ENCODE measurements at places on chromosomes 4 and X.

GRCh38 chr4:8167815-8168214 is 9.2 kb upstream of the ABLIM2 start:
- no peak for DNase-seq

GRCh38 chr4:185865901-185866328 is 53.9 kb upstream of the SORBS2 start:
- DNase-seq: no peak

GRCh38 chrX:38654302-38654701 is 93.0 kb downstream of the TSPAN7 start:
- no peak for DNase-seq

GRCh38 chr4:140944572-140944971 is 188.4 kb upstream of the TBC1D9 start:
- no peak for DNase-seq

GRCh38 chr4:102826105-102826889 is 1.1 kb downstream of the UBE2D3 start:
- DNase-seq: no peak

GRCh38 chrX:78063687-78064086 is 40.4 kb upstream of the PGK1 start:
- no peak for DNase-seq

GRCh38 chr4:3077796-3078195 is 3.3 kb downstream of the HTT start:
- no peak for DNase-seq

DNA sequence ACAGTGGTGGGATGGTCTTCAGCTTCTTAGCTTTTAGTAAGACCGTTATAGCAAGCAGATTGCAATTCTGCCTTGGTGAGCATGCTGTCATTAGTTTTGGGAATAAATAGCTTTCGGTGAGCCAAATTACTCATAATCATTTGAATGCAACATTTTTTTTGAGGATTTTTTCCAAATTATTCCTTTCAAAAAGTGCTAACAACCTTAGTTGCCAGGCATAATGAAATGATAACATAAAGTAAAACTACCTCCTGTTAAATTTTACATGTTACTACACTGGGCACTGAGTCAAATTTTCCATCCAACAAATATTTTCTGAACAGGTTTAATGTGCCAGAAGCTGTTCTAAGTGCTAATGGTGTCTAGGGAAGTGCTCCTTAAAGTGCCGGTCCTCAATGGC is 15.8 kb upstream of the NPFFR2 start:
- no peak for DNase-seq

DNA sequence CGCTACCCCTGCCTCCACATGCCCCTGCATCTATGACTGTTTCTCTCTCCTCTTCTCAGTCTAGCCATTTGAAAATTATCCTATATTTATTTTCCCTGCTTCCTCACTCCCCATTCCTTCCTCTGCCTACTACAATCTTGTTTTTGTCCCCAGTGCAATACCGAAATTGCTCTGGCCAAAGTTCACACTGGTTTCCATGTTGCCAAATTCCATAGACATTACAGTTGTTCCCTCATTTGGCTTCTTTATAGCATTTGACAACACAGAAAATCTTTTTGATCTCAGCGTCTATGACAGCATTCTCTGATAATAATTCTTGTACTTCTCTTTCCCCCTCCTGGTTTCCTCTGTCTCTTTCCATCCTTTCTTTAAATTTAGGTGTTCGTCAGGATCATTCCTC is 99.4 kb downstream of the GPR82 start:
- no peak for DNase-seq

GRCh38 chr4:91448668-91449330 is 855.0 kb upstream of the GRID2 start:
- no peak for DNase-seq

- no peak for DNase-seq
Observed at GRCh38 chr4:150315175-150315574, 236.9 kb downstream of the DCLK2 start.

- DNase-seq: no peak
Observed at GRCh38 chr4:150874338-150875226, 140.5 kb downstream of the LRBA start.

DNA sequence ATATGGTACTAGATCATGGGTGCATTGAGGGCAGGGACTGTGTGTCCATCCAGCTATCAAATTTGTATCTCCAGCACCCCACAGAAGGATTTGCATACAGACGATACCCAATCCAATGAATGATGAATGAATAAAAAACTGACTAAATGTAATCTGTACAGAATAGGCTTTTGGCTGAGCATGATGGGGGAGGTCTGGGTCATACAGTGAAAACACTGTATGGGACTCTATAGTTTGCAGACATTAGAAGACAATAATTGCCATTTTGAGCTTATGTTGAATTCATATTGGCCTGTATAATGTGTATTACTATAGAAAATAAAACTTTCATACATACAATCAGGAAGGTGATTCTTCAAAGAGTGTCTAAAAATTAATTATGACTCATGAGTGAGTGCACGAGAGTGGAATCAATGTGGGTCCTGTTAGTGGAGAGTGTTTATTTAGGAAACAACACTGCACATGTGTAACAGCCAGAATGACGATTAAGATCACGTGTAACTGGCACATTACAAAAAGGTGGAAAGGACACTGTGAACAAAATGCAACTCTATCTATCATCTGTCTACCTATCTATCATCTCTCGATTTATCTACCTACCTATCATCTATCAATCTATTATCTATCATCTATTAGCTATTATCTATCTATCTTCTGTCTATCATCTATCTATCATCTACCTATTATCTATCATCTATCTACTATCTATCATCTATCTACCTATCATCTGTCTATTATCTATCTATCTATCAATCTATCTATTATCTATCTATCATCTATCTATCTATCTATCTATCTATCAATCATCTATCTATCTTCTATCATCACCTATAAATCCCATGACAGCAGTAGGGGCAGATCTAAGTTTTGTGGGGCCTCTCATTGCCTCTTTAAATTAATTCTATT is 201.3 kb downstream of the PTTG2 start:
- DNase-seq: no peak

- DNase-seq: no peak
Observed at GRCh38 chrX:90040807-90041206, 119.1 kb downstream of the TGIF2LX start.

DNA sequence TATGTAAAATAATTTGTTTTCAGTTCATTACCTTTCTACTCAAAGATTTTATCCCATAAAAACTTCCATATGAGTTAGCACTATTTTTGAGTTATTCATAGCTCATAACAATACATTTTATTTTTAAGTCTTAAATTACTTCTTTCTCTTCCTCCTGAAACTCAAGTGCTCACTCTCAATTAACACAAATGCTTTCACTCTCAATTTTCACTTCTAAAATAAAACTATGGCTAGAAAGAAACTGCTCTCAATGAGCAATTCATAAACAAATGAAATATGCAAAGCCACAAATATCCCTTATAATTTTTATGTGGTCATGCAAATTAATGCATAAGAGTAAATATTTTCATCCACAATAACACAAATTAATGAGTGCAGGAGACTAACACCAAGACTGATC is 38.8 kb downstream of the MAML3 start:
- no peak for DNase-seq

DNA sequence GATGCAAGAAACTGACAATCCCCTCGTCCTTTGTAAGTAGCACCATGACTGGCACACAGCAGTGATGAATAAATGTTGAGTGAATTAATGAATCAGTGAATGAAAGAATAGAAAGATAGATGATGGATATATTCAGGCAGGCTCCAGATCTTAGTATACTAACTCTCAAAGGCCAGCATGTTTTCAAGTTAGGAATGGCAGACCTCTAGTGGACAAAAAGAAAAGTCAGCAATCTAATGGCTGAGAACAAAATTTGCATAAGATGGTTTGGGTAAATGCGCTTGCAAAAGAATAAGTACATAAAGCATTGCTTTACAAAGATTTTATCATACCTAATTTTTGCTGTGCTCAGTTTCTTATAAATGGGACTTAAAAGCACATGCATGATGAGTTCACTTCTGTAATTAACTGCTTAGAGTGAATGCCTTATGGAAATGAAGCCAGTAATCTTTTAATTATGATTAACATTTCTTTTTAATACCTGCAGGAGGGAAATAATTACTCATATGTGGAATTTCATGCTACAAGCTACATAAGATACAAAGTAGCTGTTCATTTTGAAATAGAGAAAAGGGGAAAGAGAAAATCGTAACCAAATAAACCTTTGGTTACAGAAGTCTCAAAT is 126.9 kb upstream of the GPRIN3 start:
- no peak for DNase-seq

DNA sequence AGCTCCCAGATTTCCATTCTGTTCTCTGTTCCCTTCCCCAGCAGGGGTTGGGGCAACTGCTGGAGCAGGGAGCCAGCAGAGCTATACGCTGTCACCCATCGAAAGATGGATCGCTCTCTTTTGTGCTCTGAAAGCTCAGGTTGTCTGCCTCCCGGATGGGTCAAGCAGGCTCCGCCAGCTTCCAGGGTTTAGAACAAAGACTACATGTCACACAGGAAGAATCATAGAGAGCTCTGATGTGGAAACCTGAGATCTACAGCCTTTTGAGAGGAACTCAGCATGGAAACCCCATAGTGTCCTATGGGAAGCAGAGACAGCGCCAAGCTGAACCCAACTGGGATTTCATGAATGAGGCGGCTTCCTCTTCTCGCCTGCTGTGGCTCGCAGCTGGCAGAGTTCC is 205.4 kb downstream of the HS3ST1 start:
- DNase-seq: no peak

- no peak for DNase-seq
Observed at GRCh38 chr4:124642846-124643245, 69.7 kb downstream of the ANKRD50 start.

GRCh38 chrX:10128386-10128785 is 28.4 kb upstream of the CLCN4 start:
- DNase-seq: no peak

DNA sequence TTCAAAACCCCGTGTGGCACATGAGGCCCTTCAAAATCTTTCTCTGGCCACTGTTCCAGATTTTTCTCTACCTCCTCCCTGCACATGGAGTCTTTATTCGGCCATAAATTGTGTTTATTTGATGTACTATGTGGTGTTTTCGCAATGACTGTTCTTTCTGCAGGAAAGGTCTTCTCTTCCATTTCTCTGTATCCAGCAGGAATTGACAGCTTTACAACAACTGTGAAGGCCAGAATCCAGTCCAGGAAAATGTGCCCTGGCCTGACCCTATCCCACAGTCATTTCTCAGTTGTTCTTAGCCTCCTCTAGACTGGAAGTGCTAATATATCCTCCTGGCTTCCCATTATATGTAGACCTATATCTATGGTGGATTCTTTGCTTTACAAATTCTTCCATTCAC is 191.4 kb downstream of the COL25A1 start:
- DNase-seq: no peak

GRCh38 chrX:77743720-77744119 is 42.3 kb downstream of the ATRX start:
- no peak for DNase-seq

DNA sequence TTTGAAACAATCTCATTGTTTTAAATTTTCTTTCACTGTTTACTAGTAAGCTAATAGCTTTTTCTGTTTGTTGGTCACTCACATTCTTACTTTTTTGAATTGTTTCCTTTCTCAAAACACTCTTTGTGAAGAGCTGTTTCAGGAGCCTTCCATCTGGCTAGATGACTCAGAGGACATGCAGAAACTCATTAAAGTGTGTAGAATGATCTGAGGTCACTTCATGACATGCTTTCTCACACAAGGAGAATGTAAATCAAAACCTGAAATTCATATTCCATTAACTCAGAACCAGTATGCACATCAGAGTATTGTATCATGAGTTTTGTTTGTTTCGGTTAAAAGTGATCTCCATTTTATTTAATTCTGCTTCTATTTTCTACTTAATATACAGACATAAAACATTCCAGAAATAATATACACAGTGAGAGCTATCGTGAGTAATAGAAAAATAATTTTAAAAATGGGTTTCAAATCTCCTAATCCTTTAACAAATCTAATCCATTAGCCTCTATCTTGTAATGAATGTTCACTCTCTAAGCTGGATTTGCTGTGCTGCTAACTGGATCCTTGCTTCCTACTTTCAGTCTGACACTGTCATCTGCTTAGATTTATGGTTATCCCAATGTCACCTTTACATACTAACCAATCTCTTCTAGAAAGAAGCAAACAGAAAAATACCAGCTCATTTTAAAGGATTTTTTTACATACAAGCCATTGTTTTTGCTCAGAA is 449.6 kb downstream of the FSTL5 start:
- DNase-seq: no peak

DNA sequence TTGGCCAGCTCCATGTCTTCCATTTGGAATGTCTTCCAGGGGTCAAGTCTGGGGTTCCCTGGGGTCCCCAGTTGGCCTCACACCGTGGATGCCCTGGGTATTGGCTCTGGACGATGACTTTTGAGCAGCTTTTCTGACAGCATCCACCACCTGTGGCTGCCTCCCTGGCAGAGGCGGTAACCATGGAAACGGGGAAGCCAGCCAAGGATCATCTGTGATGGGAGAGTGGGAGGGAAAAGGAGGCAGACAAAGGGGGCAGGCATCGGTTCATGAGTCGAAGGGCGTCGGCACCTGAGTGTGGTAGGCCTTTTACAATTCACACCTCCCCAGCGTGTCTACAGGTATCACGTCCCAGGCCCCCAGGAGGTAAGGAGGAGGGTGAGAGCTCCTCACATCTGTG is 152.2 kb downstream of the ASMT start:
- no peak for DNase-seq

- no peak for DNase-seq
Observed at GRCh38 chrX:2907295-2907694, 21.8 kb downstream of the ARSD start.

- DNase-seq: no peak
Observed at GRCh38 chrX:42073448-42073847, 150.1 kb upstream of the CASK start.

DNA sequence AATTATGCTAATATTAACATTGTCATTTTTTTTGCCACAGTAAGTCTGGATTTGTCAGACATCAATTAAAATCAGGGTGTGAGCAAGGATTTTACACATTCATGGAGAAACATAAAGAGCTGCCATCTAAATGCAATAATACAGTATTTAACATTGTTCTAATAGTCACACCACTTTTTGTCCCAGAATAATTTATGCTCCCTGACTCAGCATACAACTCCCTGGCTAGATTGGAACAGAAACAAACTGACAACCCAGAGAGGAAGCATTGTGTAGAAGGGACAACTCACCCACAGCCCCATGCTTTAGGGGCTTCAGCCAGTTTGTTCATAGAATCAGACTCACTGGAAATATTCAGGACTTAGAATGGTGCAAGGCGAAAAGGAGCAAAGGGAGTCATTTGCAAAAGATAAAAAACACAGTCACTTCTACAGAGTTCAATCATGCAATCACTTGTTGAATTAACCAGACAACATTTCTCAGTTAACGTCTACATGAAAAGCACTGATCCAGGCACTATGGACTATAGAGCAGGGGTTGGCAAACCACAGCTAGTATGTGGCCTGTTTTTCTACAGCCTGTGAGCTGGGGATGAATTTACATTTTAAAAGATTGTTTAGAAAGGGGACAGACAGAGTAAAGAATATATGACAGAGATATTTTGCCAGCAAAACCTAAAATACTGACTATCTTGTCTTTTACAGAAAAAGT is 26.4 kb upstream of the SEC24B start:
- DNase-seq: no peak

GRCh38 chr4:52234561-52235440 is 183.7 kb downstream of the SPATA18 start:
- no peak for DNase-seq

- DNase-seq: no peak
Observed at GRCh38 chr4:128524311-128524710, 236.7 kb upstream of the PGRMC2 start.

GRCh38 chrX:8067754-8068462 is 103.2 kb downstream of the VCX2 start:
- DNase-seq: no peak
